Activated T-cell treated with anti-CD3 and anti-CD28 coated beads, Interleukin-2, amount 50 U/mL, for 48 hours (primary cell): ENCODE measurements at places on chromosomes 7 and 10.

- DNase-seq = no peak
Observed at GRCh38 chr7:95811846-95812445, 39.6 kb downstream of the DYNC1I1 start.

DNA sequence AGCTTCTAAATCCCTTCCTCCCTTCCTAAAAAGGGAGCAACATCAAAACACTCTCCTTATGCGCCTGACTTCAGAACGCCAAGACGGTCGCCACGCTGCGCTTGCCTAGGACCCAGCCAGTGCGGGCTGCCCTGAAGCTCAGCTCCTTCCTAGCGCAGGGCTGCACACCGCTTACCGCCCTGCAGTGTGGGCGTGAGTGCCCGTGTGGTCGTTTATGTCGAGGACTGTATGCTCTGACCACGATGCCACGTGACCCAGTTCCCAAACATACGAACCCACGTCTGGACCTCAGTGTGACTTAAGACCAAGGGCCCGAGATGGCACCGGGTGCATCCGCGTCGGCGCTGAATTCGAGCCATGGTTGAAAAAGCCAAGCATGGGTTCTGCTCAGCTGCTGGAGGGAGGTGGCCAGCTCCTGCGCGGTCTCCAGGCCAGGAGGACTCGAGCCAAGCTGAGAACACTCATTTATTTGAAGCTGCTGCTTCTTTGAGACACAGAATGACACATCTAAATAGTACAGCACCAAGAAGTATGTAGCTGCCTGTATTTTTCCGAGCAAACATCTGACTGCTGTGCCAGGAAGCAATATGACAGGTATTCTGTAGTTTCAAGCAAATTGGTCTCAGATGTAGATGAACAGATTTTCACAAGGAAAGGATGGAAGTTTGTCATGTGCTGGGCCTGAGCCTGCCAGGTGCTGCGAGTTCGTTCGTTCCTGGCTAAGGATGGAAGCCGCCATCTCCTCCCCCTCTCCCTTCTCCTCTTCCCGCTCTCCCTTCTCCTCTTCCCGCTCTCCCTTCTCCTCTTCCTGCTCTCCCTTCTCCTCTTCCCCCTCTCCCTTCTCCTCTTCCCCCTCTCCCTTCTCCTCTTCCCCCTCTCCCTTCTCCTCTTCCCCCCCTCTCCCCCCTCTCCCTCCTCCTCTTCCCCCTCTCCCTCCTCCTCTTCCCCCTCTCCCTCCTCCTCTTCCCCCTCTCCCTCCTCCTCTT is 184.7 kb downstream of the EBF3 start:
- no peak for DNase-seq

- no peak for DNase-seq
Observed at GRCh38 chr10:78916227-78916626, 152.5 kb upstream of the ZMIZ1 start.

- DNase-seq = no peak
Observed at GRCh38 chr10:52775132-52775647, 2.6 kb upstream of the MBL2 start.

GRCh38 chr10:20993830-20994527 is 96.9 kb upstream of the NEBL start:
- no peak for DNase-seq

DNA sequence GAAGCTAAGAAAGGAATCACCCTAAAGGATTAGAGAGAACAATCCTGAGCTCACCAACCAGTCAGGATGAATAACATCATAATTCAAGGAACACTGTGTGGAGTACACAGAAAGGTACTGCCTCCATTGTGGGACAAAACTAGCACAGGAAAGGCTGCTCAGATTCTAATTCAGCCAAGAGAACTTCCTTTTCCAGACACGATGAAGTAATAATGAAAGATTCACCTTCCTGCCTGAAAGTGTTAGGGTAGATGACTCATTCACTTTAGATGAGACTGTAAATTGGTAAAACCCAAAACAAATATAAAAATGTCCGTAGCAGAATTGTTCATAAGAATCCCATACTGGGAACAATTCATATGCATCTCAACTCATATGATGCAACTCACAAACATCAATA is 167.2 kb downstream of the CDC14C start:
- no peak for DNase-seq

- DNase-seq = no peak
Observed at GRCh38 chr7:16436306-16436705, 15.0 kb upstream of the CRPPA start.

DNA sequence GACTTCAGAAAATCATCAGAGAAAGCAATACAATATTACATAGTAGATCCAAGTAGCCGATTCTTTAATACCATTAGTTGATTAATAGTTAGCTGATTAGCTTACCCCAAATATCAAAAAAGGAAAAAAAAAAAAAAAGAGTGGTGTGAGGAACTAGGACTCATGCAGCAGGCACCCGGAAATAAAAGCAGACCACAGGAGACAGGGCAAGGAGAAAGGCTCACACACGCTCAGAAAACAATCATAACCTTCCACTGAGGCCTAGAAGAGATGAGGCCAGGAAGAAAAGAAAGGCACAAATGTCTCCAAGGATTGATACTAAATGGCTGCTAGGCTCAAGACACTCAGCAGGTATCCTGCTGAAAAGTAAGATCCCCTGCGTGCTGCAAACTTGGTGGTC is 25.9 kb downstream of the TRDMT1 start:
- DNase-seq = no peak

GRCh38 chr10:43878386-43878785 is 229.7 kb upstream of the ZNF32 start:
- DNase-seq = no peak

GRCh38 chr7:117796889-117797288 is 76.4 kb downstream of the CTTNBP2 start:
- no peak for DNase-seq

- no peak for DNase-seq
Observed at GRCh38 chr7:69388452-69389137, 209.7 kb upstream of the AUTS2 start.

DNA sequence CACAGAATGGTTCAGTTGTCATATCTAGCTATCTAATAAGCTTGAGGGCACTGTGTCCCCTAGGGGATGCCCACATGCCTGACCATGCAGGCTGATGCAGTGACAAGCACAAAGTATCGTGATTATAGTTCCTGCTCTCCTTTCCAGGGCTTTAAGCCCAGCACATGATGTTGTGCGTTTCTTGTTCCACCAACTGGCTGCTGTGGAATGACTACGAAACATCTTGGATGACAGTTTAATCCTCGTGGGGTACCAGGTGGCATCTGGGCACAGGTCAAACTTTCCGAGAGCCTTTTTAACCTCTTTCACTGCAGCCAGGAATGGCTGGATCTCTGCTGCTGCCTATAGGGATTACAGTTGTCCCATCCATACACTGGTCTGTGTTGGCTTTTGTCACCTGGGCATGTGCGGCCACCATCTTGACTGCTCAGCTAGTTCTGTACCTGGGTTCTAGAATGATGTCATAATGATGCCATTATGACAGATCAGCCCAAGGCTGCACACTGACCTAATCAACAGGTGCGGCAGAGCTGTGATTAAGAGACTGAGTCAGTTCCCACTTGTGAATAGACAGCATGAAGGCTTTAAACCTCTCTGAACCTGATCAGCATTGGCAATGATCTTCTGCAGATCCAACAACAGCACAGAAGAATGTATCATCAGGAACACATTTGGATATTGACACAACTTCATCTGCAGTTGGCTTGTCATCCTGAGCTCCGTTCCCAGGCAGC is 144.1 kb downstream of the DLG5 start:
- DNase-seq = no peak

DNA sequence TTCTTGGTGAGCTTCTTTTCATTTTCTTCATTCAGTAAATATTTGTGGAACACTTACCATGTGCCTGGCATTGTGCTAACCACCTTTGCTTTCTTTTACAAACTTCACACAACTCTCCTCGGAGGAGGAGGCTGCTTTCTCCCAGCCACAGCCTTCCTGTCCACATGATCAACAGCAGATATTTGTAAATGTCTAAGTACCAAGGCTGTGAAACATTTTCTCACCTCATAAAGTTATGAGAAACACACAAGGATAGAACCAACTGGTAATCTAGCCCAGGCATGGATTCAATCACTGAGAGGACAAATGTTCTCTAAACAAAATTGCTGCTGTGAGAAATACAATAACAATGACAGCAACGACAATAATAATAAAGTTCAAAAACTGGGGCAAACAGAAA is 3.9 kb downstream of the CTTNBP2 start:
- no peak for DNase-seq

DNA sequence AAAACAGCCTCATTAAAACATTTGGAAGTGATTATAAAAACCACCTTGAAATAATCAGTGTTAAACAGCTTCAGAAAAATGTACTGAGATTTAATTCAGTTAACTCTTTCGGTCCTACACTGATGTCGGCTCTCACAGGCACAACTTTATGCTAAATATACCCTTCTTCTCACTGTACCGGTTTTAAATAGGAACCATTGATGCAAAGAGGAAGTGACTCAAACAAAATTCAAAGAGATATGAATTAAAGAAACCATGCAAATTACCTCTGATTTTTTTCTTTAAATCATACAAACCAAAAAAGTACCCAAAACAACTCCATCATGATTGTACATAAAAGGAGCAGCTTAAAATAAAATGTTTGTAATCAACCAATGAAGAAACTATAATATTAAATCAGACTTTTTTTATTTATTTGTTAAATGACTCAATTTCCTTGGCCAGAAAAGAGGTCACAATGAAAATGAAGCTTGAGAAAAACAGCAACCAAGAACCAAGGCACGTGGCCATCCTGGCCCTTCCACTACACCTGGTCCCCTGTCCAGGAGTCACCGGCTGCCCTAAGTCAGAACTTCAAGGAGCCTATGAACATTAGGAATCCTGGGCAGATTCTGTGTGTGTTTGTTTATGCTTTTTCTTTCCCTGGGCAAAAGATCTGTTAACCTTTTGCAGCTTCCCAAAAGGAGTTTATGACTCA is 73.0 kb upstream of the CABCOCO1 start:
- DNase-seq = no peak

- DNase-seq = peak; percentile 59
Observed at GRCh38 chr10:14603534-14604102, 171.1 kb downstream of the FAM107B start.

DNA sequence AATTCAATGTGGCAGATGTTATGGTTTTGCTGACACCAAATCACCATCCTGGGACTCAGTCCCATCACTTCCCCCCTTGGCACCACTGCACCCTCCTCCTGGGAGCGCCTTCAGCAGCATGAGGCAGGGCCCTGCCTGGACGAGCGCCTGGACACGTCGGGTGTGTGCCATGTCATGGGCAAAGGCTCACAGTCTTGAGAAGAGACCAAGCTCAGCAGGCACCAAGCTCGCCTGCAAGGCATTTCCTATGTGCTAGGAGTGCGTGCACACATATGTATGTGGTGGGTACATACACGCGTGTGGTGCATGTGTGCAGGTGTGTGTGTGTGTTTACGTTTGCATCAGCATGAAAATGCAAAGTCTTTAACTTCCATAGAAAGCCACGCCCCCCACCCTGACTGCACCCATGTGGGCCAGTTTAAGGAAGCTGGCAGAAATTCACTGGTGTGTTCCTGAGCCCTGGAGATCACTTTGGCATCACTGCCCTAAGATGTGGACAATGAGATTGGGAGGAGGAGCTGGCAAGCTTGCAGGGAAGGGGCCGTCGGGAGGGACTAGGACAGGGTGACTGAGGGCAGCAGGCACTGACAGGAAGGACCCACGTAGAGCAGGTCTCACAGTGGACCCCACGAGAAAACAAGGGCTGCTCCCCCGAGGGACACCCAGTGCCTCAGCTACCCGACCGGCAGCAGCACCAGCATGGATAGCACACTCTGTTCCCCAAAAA is 169.9 kb upstream of the PPP2R2D start:
- DNase-seq = peak; percentile 7

GRCh38 chr10:131723297-131724168 is 177.3 kb upstream of the PPP2R2D start:
- no peak for DNase-seq

DNA sequence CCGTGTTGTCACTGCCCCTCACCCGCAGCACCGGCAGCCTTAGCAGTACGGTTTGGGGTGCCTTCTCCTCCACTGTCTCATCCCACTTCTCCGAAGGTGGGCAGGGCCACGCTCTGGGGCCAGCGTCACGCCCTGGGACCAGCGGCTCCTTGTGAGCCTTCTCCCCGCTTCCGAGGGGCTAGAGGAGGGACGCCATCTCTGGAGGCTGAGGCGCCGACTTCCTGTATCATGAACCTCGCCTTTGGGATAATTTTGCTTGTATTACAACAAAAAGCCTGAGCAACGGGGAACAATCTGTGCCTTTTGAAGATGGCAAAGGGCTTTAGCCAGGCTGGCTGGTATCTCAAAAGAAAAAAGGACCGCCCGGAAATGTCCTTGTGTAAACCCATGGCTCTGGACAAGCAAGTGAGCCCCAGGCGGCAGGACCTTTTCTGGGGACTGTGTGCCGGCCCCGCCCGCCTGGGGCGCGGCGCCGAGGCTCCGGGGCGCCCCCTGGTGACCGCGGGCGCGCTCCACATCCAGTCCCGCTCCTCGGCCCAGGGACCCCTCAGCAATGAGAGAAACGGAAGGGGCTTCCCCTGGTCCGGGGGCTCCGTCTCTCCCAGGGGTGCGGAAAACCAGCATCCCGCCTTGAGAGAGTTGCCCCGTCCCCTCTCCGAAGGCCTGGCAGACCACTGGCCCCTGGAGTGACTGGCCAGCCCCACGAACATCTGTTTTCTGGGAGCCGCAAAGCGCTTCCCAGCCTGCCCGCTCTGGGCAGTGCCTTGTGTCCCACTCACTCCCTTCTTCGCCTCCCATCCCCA is 3.8 kb downstream of the DEPP1 start:
- peak; percentile 84 for DNase-seq

DNA sequence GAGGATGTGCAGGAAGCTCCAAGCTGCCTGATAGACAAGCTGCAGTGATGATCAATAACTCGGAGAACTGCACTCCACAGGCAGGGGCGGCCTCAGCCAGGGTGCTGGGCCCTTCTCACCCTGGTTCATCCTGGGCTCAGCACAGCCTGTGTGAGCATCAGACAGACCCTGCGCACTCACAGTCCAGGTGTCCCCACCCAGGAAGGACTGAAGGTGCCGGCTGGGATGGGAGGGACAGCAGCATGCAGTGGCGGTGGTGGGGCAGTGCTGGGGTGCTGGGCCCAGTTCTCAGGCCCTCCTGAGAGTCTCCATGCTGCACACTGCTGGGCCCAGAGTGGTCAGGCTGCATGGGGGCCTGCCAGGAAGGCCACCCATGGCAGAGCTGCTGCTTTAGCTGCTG is 74.1 kb downstream of the ITIH5 start:
- no peak for DNase-seq

- no peak for DNase-seq
Observed at GRCh38 chr7:48381571-48381970, 210.3 kb downstream of the ABCA13 start.

- no peak for DNase-seq
Observed at GRCh38 chr10:30781670-30782121, 152.1 kb upstream of the LYZL2 start.

- no peak for DNase-seq
Observed at GRCh38 chr7:88062238-88062637, 128.2 kb downstream of the ADAM22 start.
